ENCODE measurements at places on chromosomes 11 and 22.

- no peaks in the 10 kb centered on the region for H3K36me3 ChIP-seq
- DNase-seq, result no peak
- no peaks in the 10 kb centered on the region for H3K27me3 ChIP-seq
- no peaks in the 10 kb centered on the region for H3K4me1 ChIP-seq
- H3K27ac ChIP-seq, result no peak overlapping the region
- H3K4me3 ChIP-seq, result no peak overlapping the region
Observed at GRCh38 chr11:117099696-117100095, 1.5 kb upstream of the SIK3 start.

DNA sequence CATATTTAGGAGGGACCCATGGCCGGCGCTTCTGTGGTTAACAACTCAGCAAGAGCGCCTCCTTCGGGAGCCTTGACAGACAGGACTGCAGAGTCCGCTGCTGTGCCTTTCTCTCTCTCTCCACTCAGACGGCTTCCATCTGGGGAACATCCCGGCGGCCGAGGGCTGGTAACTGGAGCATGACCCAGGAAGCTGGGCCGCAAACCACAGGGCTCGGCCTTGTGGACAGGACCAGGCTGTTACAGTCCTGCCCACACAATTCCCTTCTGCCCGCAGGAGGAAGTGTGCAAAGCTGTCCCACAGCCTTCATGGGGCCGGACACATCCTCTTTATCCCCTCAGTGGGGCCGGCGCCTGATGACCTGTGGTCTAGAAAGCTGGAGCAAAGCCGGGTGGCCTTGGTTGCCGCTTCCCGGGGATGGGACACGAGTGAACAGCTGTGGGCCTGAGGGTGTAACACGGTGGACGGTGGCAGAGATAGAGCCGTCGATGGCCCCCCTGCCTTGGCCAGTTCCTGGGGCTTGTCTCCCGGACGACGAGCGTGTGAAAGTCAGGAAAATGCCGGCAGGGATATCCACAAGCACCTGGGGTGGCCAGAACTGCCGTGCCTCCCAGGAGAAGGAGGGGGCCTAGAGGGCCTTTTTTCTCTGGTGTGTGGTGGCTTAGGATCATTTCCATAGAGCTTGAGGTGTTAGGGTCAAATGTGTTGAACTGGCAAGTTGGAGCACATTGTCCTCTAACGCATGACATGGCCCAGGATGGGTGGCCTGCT is 50.1 kb downstream of the FBLN1 start:
- H3K36me3 ChIP-seq, result no peaks in the 10 kb centered on the region
- peak overlapping the region; percentile 8 for H3K27ac ChIP-seq
- peaks cover 17% of the 10 kb centered on the region for H3K4me1 ChIP-seq
- no peak overlapping the region for H3K4me3 ChIP-seq
- no peaks in the 10 kb centered on the region for H3K27me3 ChIP-seq

DNA sequence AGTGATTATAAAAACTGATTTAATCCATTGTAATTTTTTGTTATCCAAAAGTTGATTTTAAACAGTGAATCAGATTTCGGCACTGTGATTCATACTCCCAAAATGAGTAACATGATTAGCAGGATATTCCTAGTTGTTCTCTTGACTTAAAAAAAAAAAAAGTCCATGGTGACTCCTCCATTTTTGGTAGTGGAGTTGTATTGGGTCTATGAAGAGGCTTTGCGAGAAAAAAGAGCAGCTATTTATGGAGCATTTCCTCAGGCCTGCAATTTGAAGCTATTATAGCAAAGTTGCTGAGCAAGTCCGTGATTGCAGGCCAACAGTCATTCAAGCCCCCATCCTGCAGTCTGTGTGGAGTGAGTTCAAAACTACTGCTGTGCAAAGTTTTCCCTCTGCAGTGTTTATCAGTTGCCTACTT is 28.8 kb downstream of the YAP1 start:
- H3K36me3 ChIP-seq, result no peaks in the 10 kb centered on the region
- H3K4me3 ChIP-seq, result no peak overlapping the region
- no peak for DNase-seq

GRCh38 chr11:20161923-20162744 is 1.9 kb upstream of the DBX1 start:
- peaks cover 20% of the 10 kb centered on the region for H3K4me1 ChIP-seq
- H3K27ac ChIP-seq, result peak overlapping the region; percentile 98
- H3K27me3 ChIP-seq, result no peaks in the 10 kb centered on the region
- DNase-seq, result peak; percentile 32

DNA sequence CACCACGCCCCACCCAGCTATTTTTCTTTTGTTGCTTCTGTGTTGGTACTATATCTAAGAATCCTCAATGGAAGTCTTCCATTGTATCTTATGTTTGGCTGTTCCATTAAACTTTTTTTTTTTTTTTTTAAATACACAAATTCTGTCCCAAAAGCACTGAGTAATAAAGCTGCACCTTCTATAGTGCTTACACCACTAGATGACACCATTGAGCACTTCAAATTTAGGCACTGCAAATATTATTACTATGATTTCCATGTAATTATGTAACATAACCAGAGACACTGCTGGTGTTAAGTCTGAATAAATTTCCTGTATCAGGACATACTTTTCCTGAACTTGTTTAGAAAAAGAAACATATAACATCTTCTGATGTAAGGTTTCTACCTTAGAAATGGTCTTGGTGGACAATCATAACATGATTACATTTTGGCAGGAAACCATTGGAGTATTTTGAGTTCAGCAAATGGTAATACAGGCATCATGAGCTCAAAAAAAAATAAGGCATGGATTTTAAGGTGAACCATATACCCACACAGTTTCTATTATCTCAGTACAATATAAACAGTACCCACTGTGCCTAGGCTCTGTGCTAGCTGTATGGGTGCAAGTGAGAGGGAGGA is 110.5 kb downstream of the ATG16L2 start:
- H3K27me3 ChIP-seq, result no peaks in the 10 kb centered on the region
- peaks cover 2% of the 10 kb centered on the region for H3K36me3 ChIP-seq
- H3K27ac ChIP-seq, result no peak overlapping the region
